Inflammatory macrophage treated with lipopolysaccharide for 4 hours (primary cell): ENCODE measurements at places on chromosomes 7 and 10.

- DNase-seq = no peak
Measured at GRCh38 chr10:109769966-109770365, 153.3 kb downstream of the XPNPEP1 start.

GRCh38 chr7:126213876-126214275 is 1038.9 kb downstream of the GRM8 start:
- DNase-seq = no peak

DNA sequence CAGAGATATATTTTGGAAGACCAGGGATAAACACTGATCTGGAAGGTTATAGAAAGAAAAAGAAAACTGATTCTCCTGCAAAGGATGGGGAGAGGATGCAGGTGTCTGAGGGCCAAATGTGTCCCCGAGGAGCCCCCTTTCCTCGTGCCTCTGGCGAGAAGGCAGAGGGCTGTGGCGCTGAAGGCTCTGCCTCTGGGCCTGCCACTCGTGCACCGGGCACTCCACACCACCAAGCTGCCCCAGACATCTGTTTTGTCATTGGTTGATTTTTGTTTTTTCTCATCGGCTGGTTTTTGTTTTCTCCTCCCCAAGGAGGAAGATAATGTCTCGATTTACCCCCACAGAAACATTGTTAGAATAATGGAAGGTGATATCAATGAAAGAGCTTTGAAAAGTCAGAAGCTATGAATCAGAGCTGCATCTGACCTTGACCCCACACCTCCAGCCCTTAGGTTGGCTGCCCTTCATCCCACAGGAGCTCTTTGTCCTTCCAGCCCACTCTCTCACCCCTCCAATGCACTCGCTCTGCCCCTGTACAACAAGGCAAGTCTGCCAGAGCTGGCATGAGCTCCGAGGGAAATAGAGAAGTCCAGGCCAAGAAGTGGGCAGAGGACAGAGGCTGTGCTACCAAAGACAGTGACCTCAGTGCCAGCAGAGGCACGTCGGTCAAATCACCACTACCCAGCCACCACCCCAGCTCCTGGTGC is 124.8 kb downstream of the TCERG1L start:
- no peak for DNase-seq

GRCh38 chr7:139916717-139917395 is 87.8 kb downstream of the TBXAS1 start:
- no peak for DNase-seq

DNA sequence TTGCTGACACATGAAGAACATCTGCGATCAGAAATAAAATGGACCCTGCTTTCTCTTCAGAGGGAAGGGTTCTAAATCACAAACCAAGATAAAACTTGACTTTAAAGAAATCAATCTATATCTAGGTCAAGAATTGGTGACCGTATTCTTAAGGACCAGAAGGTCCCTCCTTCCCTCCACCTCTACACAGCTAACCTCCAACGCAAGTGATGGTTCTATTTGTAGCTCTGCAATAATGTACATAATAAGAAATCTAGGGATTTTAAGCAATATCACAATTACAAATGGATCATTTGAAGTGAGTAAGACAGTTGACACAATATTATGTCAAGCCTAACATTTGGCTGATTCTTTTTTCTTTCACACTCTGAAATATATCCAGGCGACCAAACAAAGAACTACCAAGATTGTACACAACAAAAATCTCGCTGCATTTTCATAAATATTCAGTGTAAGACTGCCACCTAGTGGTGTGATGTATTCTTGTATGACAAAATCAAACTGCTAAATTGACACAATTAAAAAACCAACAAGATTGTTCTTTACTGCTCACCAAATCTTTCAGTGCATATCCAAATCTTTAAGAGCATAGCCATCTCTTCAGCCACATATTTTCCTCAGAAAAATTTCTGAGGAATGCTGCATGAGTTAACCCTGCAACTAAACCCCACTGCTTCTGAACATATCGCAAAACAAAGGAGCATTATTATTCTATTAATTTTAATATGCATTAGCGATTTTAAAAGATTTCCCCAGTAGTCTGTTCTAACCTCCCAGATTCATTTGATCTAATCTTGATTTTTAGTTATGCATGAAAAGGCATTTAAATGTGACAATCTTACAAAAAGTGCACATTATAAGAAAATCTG is 44.5 kb downstream of the ICA1 start:
- DNase-seq = peak; percentile 74

DNA sequence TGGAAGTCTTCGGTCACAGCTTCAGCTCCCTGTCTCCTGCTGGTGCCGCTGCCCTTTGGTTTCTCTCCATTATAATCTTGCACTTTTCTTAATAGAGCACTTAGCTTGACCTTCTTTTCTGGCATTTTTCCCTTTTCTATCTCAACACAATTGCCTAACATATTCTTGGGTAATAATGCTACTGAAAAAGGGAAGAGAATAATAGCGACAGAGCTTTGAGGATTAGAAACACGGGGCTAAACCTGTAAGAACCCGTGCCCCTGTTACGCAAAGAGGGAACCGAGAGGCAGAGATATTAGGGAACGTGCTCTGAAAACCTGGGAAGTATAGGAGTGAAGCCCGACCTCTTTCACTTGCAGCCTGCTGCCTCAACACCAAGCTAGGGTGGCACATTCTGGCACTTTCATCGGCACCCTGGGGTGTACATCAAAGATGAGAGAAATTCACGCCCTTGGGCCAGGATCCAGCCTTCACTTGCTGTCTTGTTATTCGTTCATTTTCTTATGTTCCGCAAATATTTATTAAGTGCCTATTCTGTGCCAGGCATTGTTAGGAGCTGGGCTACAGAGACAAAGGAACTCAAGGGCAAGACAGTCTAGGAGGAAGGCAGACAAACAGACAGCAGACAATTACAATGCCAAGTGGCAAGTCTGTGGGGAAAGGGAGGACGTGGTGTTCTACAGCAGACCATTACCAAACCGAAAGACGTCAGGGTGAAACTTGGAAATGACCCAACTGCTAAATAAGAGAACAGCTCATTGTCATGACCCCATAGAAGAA is 33.0 kb upstream of the GALNTL5 start:
- DNase-seq = peak; percentile 98

GRCh38 chr7:100158229-100159098 is at the start of gene TRAPPC14:
Gene TRAPPC14, minus strand, starts transcription at chr7:100158723. Its CDS starts 224 bp downstream, at chr7:100158499.
- peak; percentile 82 for DNase-seq

GRCh38 chr10:63901228-63901627 is 380.0 kb downstream of the REEP3 start:
- peak; percentile 1 for DNase-seq

GRCh38 chr7:29196971-29197595 is 2.5 kb downstream of the CHN2 start:
- peak; percentile 36 for DNase-seq

DNA sequence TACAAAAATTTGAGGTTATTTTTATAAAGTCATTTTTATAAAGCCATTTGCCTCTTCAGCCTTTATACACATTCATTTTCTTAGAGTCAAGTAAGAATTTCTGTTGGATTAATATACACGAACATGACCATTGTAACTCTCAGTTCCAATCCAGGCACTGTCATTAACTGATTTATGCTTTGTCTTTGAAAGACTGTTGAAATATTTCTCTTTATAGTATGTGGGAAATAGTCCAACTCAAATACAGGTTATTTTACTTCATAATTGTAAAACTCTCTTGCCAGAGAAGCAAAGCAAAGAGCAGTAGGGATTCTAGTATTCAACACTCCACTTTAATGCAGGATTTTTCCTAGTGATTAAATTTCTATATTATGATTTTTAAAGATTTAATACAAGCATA is 36.5 kb upstream of the PAPSS2 start:
- no peak for DNase-seq

- DNase-seq = no peak
Measured at GRCh38 chr7:126511046-126511445, 741.7 kb downstream of the GRM8 start.

GRCh38 chr10:120768227-120768626 is 82.9 kb upstream of the WDR11 start:
- DNase-seq = no peak

GRCh38 chr10:13383399-13383761 is 35.3 kb upstream of the SEPHS1 start:
- no peak for DNase-seq

- no peak for DNase-seq
Measured at GRCh38 chr7:16315280-16315679, 106.1 kb downstream of the CRPPA start.

GRCh38 chr7:4195660-4196059 is 486.4 kb upstream of the FOXK1 start:
- DNase-seq = no peak

DNA sequence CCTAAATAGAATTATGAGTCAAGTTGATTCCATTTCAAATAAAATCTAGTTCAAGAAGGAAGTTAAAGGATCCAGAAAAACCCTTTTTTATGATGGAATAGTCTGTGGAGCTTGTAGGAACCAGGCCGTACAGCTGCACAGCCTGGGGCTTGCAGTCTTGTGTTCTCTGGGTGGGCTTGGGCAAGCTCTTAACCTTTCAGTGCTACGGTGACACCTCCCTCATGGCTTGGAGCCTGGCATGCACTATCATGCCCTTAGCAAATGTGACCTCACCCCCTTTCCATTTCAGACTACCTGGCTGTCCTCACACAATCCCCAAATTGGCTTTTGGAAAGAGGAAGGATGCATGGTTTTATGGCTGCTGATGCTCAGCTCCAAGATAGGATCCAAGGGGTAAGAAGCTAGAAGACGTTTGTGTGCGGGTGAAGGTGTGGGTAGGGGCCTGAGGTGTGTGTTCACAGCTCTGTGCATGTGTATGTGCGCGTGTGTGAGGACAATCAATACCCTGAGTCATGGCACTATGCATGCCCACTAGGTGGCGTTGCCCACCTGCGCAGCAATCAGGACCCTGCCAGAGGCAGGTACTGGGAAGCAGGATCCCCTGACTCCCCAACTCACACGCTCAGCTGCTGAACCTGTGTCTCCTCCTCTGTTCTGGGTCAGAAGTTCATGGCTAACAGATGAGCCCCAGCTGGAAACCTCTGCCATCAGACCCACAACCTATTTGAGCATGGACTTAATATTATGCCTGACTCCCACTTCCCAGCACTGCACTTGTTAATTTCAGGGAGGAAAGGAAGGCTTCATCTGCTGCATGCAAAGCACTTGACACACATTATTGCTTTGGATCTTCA is 113.4 kb downstream of the PTPN20 start:
- peak; percentile 36 for DNase-seq

- DNase-seq = no peak
Measured at GRCh38 chr10:121248266-121248665, 350.0 kb downstream of the FGFR2 start.

DNA sequence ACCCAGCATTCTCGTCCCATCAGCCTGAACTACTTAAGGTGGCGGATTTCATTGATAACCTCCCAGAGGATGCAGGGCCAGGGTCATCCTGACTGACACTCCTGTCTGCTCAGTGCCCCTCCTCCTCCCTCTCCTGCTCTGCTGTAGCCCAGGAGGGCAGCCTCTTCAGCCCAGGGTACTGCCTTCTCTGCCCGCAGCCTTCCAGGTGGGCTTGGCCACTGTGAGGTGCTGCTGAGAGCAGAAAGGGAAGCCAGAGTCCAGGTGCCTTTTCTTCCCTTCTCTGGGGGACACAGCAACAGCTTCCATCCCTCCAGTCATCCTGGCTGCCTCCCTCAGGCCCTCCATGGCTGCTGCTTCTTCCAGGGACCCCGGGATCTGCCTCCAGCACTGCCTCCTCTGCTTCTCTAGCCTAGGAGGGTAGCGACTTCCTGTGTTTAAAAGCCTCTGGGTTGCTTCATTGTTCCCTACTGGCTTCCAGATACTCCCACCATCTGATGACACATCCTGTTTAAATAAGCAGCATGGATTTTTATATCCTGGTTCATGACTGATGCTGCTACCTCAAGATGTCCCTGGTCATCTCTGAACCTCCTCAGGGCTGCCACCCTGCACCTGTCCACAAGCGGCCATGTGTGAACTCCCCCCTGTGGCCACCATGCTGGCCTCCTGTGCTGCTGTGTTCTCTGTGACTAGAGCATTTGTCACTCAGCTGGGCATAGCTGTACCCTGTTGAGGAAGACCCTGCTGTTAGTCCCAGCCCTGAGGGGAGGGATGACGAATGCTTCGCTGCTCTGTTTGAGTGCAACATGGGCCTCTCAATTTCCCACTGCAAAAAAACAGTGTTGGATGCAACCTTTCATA is 55.8 kb downstream of the AKR1C4 start:
- no peak for DNase-seq

- DNase-seq = peak; percentile 0
Measured at GRCh38 chr7:146115851-146116520, 615 bp upstream of the CNTNAP2 start.

- no peak for DNase-seq
Measured at GRCh38 chr7:121046893-121047468, 58.5 kb downstream of the CPED1 start.

GRCh38 chr7:104650991-104651640 is 322.7 kb downstream of the LHFPL3 start:
- no peak for DNase-seq

- no peak for DNase-seq
Measured at GRCh38 chr7:157837561-157837960, 500.8 kb downstream of the DNAJB6 start.

- DNase-seq = no peak
Measured at GRCh38 chr7:126608339-126608776, 644.4 kb downstream of the GRM8 start.

DNA sequence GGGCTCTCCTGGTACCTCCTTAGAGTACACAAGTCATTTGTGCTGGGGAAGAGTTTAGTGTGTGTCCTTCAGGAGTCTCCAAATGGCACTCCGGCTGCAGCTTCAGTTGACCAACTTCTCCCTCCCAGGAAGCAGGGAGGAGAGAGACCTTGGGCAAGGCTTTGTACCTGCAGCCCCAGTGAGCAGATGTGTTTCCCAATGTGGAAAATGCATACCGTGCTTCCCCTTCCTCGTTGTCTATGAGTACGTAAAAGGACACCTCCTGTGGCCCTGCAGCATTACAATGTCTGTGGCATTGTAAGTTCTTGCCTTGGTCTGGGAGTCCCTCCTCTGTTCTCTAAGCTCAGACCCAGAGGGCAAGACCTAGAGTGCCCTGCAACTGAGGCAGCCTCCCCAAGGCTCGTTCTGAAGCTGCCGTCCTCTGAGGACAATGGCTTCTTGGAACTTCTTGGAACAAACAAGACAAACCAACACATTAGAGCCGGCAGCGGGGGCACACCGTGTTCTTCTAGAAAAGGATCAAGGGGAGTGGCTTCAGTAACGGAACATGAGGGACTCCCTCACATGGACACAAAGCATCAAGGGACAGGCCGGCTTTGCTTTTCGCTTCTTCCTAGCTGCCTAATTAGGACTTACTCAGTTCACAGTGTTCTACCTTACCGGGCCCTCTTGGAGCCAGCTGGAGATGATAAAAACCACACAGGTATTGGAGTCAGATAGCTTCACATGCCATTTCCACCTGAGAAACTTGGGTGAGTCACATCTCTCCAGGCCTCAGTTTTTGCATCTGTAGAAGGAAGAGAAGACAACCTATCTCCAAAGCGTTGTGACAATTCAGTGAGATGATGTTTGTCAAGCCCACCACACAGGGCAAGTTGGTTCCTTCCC is 20.9 kb upstream of the PPA1 start:
- DNase-seq = no peak
